Hematopoietic multipotent progenitor cell (in vitro differentiated cells): ENCODE measurements at places on chromosomes 2 and 18. TPM values are rescaled to one million over a fixed set of nuclear protein-coding genes. Genes with fewer than 3 reads are reported as not detected.

The PPIL3 gene
- 43.1 TPM for total RNA-seq

The INPP1 gene
- 3.8 TPM for total RNA-seq

The WDR75 gene
- total RNA-seq, result 24.2 TPM

DNA sequence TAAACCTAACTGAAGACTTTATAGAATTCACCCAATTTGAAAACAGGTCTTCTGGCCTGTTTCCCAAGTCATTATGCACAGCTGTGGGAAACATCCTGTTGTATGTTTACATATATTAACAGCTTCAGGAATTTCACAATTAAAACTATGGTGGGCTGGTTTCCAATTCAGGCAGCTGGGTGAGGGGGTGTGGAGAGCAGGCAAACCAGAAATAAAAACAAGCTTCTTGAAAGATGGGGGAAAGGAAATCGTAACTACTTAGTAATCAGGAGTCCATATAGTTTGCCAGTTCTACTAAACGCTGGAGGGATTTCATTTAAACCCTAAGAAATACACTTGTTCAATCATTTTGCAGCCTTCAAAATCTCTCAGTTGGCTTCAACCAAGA is 22.8 kb downstream of the ATP8B1 start:
- DNase-seq, result no peak

DNA sequence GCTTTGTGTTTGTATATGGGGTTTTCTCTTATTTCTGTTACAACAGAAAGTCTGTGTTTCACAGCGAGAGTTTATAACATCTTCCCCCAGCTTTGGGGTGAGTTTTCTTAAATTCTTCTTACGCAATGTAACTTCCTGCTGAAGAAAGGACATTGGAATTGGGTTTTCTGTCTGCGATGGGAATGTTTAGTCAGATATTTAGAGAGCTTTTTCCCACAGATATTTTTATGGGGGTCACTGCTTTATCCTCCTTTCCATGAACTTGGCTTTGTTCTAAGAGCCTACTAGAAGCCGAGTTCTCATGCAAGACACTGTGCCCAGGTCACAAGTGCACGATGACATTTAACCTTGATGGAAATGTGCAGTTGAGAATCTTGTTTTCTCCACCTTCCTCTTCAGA is 22.1 kb downstream of the B3GNT2 start:
- DNase-seq, result no peak

GRCh38 chr2:84441036-84441435 is 18.0 kb downstream of the SUCLG1 start:
- no peak for DNase-seq

GRCh38 chr18:50492097-50492496 is 67.8 kb upstream of the MAPK4 start:
- no peak for DNase-seq

DNA sequence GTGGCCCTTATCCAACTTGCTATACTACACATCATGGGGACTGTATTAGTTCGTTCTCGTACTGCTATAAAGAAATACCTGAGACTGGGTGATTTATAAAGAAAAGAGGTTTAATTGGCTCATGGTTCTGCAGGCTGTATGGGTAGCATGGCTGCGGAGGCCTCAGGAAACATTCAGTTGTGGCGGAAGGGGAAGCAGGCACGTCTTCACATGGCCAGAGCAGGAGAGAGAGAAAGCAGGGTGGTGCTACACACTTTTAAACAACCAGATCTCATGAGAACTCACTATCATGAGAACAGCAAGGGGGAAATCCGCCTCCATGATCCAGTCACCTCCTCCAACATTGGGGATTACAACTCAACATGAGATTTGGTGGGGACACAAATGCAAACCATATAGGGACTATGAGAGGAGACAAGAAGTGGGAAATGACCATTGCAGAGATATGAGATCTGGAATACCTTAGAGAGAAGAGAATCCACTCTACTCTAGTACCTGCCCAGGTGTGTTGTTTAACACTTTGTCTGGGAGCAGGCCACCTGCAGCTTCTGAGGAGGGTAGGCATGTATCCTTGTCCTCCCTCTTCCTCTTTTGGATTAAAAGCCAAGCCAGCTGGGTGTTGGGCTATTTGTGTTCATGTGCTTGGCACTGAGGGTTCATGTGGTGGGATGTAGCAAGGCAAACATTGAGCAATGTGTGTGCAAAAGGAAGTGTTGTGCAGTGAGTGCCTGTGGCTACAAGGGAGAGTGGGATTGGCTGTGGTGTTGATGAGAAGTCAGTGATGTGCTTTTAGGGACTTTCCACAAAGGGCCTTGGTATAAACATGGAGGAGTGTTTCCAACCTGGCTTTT is 22.8 kb downstream of the TTLL4 start:
- peak; percentile 33 for DNase-seq

DNA sequence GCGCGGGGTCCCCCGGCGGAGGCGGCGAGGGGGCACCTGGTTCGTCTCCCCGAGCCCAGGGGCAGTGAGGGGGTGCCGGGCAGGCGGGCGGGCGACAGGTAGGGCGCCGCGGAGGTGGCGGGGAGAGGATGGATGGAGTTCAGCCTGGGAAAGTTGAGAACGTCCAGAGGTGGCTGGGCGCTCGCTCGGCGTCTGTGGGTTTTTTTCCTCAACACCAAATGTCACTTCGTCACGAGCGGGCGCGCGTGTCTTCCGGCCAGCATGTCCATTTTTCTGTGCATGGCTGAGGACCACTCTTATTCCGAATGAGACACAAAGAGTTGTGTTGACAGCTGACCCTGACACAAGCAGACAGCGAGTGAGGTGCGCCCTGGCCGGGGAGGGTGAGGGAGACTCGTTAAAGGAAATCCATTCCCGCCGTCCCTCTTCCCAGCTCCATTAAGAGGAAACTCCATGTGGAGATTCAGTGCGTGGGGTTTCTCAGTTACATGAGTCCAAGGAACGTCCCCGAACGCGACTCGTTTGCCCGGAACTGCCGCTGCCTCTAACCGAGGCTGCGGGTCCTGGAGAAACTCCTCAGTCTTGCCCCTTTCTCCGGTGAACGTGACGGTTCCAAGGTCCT is 859 bp downstream of the GREB1L start:
- DNase-seq, result no peak

DNA sequence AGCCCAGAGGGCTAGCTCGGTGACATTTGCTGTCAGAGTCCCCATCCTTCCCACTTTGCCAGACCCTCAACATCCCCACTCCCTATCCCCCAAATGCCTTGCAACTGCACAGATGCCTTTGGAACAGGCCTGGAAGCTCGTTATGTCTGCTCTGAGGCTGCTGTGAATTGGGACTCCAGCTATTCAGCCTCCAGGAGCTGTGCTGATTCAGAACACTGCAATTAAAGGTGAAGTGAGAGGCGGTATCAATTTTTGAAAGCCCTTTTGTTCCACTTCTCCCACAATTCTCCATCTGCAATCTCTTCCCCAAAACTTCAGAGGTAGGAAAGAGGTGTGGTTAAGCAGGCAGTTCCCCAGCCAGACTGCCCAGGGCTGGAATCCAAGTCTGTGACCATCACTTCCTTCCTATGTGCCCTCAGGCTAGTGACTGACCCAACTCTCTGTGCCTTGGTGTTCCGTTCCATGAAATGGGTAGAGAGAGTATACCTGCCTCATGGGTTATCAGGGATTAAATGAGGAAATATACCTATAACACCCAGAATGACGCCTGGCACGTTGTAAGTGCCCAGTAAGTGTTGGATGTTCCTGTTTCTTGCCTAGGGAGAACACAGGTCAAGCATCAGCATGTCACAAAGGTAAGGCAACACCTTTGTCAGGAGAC is 17.5 kb downstream of the NOSTRIN start:
- no peak for DNase-seq
